NCI-H82 (cell line): ENCODE measurements at places on chromosomes 3 and 15.

DNA sequence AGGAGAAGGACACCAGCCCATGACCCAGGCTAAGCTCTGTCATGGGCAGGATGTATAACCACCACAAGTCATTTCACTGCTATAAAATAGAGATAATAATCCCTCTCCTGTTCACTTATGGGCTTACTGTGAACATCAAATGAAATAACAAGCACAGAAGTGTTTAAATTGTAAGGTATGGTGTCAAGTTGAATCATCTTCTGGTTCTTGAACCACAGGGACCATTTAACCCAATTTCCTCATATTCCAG is 44.3 kb upstream of the TLE3 start:
- no peak for DNase-seq

DNA sequence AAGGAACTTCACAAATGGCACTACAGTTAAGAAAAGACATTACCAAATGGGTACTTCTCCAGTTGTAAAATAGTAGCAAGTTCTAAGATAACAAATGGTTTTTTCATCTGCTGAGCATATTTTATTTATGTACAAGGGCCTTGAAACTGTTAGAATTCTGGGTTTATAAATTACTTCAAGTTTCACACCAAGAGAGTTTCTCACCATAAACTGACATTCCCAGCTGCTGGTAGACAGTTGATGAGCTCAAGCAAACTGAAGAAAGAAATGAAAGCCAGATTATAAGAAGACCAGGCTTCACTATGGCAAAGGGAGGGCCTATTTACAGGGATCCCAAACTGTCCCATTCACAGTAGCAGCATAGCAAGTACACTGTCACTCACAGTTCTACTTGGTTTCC is 99.8 kb downstream of the DHX30 start:
- no peak for DNase-seq

DNA sequence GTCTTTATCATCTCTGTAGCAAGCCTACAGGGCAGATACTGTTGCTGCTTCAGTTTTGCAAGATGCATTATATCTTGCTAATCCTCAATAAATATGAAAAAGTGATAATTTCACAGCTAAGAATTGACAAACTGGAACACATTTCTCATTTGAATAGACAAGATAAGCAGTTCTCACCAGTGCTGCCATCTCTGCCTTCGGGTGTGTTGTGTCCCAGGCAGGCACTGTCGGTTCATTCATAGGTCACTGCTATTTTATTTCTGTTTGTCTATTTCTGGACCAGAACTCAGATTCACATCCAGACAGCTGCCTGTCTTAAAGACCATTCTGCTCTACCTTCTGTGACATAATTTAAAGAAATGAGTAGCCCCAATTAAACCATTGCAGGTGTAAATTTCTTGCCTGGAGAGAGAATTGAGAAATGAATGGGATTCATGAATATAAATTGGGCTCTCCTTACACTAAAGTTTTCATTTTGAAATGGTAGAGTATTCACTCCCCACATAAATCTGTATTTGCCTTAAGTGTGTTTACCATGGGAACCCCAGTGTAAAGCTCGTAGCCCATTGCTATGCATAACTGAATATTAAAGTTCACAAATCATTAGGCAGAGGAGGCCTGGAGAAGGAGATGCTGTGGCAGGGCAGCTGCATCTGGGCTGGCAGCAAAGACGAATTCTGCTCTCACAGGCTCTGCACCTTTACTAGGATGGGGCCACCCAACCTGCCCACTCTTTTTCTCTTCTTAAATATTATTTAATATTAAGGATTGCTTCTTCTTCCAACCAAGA is 149.9 kb downstream of the ARPP21 start:
- no peak for DNase-seq

DNA sequence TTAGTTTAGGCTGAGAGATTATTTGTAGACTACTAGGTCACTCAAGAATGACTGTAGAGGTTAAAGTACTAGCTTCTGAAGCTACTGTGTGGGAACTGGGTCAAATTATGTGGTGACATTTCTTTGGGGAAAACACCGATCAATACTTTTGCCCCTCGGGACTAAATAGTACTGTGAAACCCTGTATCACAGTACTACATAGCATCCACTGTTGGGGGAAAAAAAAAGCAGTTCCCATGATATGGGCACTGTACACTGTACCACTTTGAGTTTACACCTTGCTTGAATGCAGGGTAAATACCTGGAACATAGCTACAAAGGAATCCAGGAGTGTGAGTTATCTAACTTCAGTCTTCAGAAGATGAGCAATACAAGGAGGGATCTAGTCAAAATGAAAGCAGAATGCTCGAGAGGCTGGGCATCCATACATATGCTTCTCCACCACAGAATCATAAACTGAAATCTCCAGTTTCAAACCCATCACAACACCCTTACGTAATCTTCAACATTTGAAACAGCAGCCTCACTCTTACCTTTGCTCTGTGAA is 311.4 kb downstream of the UNC13C start:
- no peak for DNase-seq

DNA sequence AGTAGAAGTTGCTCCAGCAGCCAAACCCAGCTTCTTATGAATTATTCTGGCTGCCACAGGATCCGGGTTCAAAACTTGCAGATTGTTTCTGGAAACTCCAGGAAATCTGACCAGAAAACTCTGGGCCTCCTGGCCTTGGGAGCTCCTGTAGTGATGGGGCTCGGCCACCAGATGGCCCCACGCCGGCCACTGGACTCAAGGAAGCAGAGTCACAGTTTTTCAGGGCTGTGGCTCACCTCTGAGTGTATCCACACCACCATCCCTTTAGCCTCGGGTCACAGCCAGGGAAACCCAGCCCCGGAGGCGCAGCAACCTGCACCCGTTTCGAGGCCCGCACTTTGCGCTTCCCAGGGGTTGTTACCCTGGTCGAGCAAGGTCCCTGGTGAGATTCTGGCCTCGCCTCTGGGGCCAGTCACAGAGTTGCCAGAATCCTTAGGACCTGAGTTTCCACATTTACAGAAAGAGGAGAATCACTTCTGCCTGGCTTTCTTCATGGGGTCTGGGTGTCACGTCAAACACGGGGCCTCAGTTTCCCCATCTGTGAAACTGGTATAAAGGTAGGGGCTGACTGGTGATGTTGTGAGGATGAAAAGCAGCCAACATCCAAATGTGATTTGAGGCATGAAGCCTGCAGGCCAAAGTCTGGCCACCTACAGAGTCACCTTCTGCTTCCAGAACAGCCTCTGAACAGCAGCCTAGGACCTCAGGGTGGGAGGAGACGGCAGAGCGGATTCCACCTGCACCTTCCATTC is 53.5 kb upstream of the LCTL start:
- peak; percentile 83 for DNase-seq

DNA sequence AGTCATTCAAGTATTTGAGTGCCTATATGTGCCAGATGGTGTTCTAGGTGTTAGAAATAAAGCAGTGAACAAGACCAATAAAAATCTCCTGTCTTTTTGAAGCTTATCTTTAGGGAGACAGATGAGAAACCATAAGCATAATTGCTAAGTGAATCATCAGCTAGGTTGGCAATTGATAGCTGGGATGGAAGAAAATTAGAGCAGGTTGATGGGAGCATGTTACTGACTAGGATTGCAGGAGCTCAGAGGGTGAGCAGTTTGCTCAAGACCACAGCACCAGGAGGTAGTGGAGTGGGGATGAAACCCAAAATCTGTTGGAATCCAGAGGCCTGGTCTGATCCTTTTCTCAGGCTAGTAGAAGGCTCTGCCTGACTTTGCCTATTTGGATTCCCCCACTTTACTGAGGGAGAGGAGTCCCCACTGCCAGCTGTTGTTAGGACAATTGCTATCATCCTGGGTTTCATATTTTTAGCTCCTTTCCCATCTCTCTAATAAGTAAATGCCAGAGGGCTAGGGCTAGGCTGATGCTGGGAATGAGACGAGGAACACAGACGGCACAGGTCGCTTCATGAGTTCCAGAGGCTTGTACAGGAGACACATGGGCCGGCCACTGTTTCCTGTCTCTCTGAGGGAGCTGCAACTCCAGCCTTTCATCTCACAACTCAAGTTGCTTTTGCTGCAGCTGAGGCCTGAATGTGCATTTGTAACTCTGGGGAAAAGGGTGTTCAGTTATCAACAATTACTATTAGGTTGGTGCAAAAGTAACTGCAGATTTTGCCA is 102.9 kb downstream of the CACNA1D start:
- DNase-seq, result no peak

DNA sequence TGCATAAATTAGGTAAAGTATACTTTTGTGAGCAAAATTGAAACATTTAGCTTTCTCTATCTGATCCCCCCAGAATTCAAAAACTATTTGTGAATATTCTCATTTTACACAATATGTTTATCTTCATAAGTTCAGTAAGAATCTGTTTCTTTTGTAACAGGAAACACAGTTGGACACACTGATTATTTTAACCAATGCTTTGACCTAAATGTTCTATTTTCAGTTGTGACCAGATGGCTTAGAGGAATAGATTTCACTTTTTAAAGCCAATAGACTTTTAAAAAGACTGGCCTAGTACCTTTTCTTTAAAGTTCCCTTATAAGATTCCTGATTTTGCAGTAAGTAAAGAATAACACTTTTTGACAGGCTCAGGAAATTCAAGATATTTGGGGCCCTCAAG is 74.0 kb upstream of the STRIT1 start:
- no peak for DNase-seq

DNA sequence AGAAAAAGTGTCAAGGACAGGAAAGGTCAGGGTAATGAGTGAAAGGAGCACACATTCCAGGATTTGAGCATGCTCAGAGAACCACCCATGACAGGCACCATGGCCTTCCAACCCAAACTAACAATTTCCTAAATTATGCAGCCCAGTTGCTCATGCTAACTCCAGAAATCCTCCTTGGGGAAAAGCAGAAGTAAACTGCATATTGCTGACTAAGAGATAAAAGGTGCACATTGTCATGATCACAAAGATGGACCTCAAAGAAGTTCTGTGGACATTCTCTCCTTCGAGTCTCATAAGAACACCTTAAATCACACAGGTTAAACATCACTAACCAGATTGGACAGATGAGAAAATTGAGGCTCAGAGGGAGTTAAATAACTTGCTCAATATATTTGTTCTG is 97.6 kb upstream of the SLC25A36 start:
- DNase-seq, result no peak

DNA sequence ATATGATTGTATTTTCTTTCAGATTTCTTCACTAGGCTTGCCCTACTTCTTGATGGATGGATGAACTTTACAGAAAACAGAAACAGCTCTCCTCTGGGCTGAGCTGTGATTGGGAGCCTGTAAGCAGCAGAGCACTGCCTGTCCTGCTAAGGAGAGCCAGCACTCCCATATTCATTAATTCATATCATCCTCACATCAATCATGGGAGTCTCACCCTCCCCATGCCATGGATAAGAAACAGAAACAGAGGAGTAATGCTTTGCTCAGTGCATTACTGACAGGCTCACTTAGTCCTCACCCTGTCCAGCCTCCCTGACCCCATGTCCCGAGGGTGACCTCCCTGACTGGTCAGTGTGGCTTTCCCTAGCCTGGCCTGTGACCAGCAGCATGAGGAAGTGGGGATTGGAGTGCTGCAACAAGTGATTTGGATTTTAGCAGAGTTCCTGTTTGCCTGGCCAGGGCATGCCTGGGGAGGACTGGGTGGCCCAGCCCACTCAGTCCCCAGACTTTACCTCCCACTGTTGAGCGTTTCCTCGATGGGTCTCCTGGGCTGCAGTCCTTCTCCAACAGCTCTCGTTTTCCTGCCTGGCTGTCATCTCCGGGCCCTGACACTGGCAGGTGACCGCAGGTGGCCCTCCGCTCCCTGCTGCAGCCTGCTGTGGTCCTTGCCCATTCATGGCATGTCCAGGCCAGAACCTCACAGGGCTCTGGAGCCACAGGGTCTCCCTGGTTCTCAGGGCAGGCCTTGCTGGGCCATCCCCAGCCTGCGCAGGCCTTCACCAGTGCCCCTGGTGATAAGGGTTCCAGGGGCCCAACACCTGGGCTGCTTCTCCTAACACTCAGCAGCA is 1.3 kb upstream of the TMIE start:
- no peak for DNase-seq

DNA sequence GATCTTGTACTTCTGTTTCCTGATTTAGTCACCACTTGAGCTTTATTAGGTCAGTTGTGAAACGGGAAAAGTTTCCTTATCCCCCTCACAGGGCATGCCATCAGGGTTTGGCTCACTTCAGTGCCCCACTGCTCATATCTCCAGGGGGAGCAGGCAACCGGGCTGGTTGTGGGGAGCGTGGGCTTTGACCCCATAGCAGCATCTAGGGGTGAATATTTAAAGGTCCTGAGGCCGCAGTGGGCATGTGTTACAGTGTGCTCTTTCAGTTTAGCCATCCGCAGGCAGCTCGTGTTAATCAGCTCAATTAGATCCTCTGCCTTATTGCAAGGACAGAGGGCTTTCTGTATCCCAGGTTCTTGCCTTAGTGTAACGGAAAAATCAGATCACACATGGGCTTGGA is 71.9 kb downstream of the MRPL46 start:
- no peak for DNase-seq

DNA sequence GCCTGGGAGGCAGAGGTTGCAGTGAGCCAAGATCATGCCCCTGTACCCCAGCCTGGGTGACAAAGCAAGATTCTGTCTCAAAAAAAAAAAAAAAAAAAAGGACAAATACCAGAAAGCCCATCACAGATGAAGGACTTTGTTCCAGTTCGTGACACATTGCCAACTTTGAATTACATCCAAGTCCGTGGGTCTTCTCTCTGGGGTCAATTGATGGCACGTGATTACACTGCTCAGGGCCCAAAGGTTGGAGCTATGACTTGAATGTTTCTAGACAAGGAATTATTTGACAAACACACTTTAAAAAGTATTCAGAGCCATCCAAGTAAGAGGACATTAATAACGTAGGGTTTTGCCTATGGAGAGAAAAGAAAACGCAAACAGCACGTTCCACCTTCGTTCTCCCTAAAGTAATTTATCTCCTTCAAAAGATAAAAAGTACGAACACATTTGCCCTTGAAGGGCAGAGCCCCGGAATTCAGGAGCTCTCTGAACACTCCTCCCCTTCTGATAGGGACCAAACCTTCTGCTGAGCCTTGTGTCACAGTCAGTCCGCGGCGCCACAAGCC is 31.3 kb upstream of the ST3GAL6 start:
- no peak for DNase-seq

- no peak for DNase-seq
These were observed 269.2 kb upstream of the GOLIM4 start for GRCh38 chr3:168364967-168365366.

- DNase-seq, result no peak
These were observed 36.8 kb upstream of the PEX5L start for GRCh38 chr3:180073561-180073960.

DNA sequence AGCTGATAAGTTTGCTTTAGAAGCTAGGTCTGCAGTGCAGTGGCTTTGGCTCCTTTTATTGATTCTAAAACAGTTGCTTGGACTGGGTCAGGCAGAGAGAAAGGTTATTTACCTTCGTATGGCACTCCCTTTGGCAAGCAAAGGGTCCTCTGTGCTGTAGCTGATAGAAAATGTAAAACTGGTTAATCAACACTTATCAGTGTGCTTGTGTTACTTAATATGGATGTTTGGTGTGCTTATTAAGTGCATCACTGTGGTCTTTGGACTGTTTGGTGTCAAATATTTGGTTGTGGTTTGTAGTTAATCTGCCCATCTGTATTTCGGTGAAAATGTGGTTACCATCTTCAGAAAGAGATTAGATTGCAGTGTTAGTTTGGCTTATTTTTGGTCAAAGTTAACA is 16.0 kb downstream of the UBE2E2 start:
- DNase-seq, result no peak
